ENCODE measurements at places on chromosomes 6 and 20. TPM values are rescaled to one million over a fixed set of nuclear protein-coding genes. Genes with fewer than 3 reads are reported as not detected.

ZHX3 gene
- total RNA-seq: 11.3 TPM

CRIP3 gene
- total RNA-seq: 2.9 TPM

OPRM1 gene
- total RNA-seq: not detected

LY6G6C gene
- total RNA-seq: not detected

TUBB2A gene
- total RNA-seq: 4.6 TPM

IL17A gene
- total RNA-seq: 35.3 TPM

TMEM170B gene
- total RNA-seq: 0.83 TPM

NANP gene
- 6.5 TPM for total RNA-seq

PTGIS gene
- 1.8 TPM for total RNA-seq

DNA sequence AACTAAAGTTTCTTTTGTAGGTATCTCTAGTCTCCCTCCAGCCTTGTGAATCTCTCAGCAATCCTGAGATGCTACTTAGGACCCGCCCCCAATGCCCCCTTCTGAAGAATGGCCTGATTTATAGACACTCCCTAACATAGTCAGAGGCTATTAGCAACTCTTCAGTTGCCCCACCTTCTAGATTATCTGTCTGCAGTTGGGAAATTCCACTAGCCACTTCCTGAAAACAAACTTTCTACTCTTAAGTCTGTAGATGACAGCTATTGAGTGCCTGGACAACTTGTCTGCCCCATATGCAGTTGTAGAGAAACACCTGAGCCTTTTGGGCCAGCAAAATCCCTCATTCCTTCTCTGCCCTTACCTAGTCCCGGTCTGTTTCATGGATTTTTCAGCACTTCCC lies 188.2 kb upstream of the PREP start:
- peak; percentile 25 for DNase-seq

- DNase-seq: no peak
These were observed 25.5 kb downstream of the C6orf15 start for GRCh38 chr6:31086788-31087440.

- no peak for DNase-seq
These were observed 281.9 kb downstream of the CDKAL1 start for GRCh38 chr6:20816126-20816525.

GRCh38 chr20:407133-407952 lies 756 bp upstream of the RBCK1 start:
- DNase-seq: peak; percentile 77

DNA sequence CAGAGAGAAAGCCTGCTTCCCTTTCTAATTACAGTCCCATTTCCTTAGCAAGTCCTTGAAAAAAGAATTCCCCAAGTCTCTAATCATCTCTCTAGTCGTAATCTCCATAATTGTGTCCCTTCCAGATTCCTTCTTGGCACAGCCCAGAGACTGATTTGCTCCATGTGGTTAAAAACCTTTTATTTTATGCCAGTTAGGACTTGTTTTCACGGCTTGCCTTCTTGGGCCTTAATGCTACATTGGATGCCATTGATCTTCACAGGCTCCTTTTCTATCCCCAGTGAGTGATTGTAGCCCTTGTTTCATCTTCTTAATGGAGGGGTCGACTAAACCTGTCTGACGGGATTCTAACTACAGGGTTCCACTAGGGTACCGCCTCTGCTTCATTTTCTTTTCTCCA lies 650.6 kb upstream of the ARID1B start:
- DNase-seq: no peak

DNA sequence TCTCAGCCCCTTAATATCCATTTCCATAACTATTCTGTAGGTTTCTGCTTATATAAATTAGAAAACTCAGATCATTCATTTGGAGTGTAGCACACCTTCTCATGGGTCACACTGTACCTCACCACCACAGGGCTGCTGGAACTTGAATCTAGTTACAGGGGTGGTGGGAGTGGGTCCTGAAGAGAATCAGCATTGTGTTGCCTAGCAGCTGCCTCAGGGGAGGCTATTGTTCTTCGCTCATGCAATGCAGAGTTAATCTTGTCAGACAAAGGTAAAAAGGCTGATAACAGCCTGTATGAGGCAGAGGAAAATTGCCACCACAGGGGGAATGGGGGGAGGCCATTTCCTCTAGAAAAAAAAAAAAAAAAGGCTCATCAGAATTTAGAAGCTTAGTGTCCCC lies 496.0 kb upstream of the ADGRB3 start:
- no peak for DNase-seq

DNA sequence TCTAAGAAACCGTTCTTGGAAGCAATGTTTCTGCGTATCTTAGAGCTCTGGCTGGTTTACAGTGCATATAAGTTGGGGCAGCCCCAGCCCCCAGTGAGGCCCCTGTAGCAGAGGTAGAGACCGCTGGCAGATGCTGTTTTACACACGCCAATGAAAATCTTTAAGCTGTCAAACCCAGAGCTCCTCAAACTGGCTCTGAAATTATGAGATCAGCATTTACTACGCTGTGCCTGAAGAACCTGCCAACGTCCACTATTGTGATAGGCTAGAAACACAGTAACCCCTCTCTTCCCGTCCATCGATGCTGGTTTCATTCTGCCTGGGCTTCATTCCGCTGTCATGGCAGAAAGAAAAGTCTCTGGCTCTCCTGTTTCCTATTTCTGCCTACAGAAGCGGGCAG lies 160.6 kb downstream of the SMOC2 start:
- no peak for DNase-seq

DNA sequence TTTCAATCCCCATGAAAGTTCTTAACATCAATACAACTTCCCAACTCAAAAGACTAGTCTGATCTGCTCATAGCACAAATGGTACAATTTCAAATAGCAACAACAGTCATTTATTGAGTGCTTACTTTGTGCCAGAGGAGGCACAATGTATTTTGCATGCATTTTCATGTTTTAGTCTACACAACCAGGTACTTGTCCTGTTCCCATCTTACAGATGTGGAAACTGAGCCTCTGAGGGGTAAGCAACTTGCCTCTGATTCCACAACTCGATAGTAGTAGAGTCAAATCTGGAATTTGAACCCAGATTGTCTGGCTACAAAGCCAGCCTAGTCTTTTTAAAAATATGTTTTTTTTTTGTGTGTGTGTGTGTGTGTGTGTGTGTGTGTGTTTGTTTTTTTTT lies 45.6 kb upstream of the TBC1D7 start:
- no peak for DNase-seq

GRCh38 chr20:56957737-56958553 lies 308.5 kb downstream of the BMP7 start:
- no peak for DNase-seq

GRCh38 chr6:43454290-43454695 lies 1.1 kb downstream of the DLK2 start:
- DNase-seq: peak; percentile 81

DNA sequence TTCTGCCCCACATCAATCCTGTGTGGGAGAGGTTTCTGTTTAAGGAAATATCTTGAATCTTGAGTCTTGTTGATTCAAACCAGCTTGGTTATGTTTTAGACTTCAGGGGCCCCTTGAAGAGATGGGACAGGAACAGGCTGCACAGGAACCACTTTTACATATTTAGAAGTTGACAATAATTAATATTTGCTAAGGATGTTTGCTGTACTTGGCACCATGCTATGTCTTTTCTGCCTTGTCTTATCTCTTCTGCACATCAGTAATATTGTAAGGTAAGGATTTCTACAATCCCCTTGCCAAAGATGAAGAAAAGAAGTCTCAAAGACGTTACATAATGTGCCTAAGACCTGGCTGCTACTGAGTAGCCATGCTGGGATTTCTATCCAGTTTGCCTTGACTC lies 48.0 kb upstream of the PMEPA1 start:
- no peak for DNase-seq

DNA sequence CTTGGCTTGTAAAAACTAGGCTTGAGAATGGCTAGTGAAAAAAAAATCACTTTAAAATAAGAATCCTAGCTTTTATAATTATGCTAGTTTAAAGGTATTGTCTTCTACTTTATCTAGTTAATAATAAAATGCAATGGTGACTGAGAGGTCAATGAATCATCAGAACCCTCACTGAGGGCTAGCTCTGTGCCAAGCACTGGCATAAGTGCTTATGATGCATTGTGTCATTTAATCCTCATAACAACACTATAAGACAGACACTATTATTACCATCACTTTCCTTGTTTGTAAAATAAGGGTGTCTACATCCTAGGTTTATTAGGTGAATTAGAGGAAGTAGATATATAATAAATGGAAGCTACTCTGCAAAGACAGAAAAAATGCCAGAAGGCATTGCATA lies 144.3 kb downstream of the F13A1 start:
- no peak for DNase-seq

DNA sequence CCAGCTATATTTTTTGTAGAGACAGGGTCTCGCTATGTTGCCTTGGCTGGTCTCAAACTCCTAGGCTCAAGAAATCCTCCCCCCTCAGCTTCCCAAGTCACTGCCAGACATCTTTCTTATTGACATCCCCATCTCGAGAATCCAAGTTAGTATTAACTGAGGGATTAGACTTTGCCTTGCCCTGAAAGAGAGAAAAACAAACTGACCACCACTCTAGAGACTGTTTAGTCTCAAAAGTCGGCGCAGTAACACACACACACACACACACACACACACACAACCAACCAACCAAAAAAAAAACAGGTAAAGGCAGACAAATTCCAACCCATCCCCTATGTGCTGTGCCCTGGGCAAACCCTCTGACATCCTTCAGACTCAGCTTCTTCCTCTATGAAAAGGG lies 27.2 kb upstream of the PNPLA1 start:
- DNase-seq: no peak

DNA sequence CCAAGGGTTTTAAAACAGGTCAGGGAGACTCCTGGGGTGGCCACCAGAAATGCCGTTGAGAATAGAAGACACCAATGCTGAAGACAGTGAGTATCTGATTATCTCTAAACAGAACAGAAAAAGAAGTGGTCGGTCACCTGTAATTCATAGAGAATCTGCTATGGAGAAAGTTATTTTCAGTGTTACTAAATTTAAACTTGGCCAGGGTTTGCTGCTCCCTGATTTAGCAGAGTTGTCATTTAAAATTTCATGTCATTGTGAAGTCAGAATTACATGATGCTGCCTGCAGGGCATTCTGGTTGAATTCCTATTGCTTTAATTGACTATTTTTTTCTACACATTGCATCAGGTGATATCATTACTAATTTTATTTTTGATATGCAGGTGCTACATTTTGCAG lies 114.1 kb downstream of the HS3ST5 start:
- DNase-seq: no peak

DNA sequence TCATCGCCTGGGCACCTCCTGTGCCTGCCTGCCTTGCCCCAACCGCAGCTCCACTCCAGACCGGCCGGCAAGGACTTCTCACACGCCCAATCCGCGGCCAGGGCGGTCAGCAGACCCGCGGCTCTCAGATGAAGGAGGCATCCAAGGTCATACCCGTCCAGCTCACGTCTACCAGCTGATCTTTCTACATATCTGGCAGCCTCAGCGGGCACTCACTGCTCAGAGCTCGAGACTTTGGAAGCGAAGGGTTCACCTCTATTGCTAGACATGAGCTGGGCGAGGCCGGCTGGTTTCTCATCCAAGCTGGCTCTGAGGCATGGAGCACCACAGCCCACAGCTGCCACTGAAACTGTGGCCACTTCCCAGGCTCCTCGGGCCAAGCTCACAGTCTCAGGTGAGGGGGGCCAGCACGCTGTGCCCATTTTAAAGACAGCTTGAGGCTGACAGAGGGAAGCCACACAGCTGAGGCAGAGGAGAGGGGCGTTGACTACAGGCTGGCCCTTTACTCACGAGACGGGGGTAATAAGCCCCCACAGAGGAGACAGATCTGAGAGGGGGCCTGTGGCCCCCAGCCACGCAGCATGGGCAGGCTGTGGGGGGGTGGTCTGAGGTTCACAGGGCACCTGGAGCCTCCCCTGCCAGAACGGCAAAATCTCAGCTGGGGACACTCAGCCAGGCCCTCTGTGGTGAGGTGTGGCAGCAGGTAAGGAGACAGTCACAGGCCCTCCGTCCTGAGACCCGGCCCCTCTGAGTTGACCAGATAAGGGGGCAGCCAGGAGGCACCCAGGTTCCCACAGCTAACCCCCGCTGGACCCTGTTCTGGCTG lies 2.0 kb downstream of the LAMA5 start:
- no peak for DNase-seq

DNA sequence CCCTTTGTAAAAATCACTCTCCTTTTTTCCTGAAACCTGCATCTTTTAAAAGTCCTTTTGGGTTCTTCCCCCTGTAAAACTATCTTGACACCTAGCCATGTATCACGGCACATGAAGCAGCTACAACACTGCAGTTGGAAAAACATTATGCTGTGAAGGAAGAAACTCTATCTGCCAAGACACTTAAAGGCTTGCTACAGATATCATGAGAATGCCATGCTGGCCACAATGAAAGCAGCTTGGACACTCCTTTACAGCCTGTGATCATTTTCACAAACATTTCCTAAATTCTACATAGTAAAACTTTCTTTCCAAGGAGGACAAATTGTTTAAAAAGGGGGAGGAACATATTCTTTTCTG lies 31.8 kb downstream of the CNKSR3 start:
- DNase-seq: no peak

DNA sequence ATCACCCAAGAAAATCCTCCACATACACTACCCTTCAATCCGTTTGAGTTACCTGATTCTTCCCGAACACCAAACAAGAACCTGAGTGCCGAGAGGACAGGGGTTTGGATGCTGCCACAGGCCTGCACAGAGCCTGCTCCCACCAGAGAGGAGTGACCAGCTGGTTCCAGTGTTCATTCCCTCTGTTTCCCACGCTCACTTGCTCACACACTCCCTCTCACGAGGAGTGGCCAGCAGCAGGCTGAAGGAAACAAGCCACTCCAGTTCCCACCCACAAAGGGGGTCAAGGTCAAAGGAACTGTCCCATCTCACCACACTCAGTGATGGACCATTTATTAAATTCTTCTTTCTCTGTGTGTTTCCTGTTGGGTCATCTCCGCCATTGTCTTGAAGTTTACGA lies 97.2 kb upstream of the SNX9 start:
- DNase-seq: no peak
